Endodermal cell (in vitro differentiated cells): ENCODE measurements at places on chromosomes 16 and 17.

DNA sequence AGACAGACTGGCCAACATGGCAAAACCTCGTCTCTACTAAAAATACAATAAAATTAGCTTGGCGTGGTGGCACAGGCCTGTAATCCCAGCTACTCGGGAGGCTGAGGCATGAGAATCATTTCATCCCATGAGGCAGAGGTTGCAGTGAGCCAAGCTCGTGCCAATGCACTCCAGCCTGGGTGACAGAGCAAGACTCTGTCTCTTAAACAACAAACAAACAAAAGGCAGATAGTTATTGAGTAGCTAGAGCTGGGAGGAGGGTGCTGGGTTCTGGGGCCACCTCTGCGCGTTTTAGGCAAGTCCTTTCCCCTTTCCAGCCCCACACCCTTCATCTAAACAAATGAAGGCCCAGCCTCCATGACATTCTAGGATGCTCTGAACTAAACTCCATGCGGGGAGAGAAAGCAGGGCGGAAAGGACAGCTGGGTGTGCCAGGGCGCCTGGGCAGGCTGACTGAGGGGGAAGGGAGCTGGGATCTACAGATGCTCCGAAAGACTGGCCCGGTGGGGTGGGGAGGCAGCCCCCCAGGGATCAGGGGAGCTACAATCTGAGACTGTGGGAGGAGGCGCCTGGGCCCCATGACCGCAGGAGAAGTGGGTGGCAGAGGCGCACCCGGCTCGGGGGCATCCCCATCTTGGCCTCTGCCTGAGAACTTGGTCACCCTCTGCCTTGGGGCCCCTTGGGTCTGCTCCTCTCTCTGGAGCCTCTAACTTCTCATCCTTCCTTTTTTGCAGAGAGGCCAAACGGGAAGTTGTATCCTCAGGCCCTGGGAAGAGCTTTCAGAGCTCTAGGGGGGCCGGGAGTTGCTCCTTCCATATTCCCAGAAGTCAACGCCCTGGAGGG is 910 bp downstream of the ITGAL start:
- no peak overlapping the region for H3K4me3 ChIP-seq
- H3K36me3 ChIP-seq, result no peaks in the 10 kb centered on the region
- H3K27ac ChIP-seq, result no peak overlapping the region
- no peaks in the 10 kb centered on the region for H3K4me1 ChIP-seq
- DNase-seq, result no peak

- H3K27me3 ChIP-seq, result no peaks in the 10 kb centered on the region
- H3K27ac ChIP-seq, result no peak overlapping the region
- no peak overlapping the region for H3K4me3 ChIP-seq
- no peaks in the 10 kb centered on the region for H3K4me1 ChIP-seq
Observed at GRCh38 chr16:88842806-88843205, 13.9 kb downstream of the GALNS start.

- no peak overlapping the region for H3K4me3 ChIP-seq
- DNase-seq, result no peak
- H3K4me1 ChIP-seq, result peaks cover 7% of the 10 kb centered on the region
- no peaks in the 10 kb centered on the region for H3K27me3 ChIP-seq
- H3K27ac ChIP-seq, result no peak overlapping the region
- no peaks in the 10 kb centered on the region for H3K36me3 ChIP-seq
Observed at GRCh38 chr17:76641501-76641900, 2.1 kb downstream of the ST6GALNAC1 start.

GRCh38 chr16:54080524-54081008 is 206.0 kb downstream of the IRX3 start:
- no peak overlapping the region for H3K27ac ChIP-seq
- H3K27me3 ChIP-seq, result no peaks in the 10 kb centered on the region
- no peak overlapping the region for H3K4me3 ChIP-seq
- no peaks in the 10 kb centered on the region for H3K4me1 ChIP-seq

GRCh38 chr17:49379926-49380325 is 17.9 kb upstream of the ZNF652 start:
- no peaks in the 10 kb centered on the region for H3K36me3 ChIP-seq
- no peaks in the 10 kb centered on the region for H3K4me1 ChIP-seq
- H3K27me3 ChIP-seq, result no peaks in the 10 kb centered on the region

DNA sequence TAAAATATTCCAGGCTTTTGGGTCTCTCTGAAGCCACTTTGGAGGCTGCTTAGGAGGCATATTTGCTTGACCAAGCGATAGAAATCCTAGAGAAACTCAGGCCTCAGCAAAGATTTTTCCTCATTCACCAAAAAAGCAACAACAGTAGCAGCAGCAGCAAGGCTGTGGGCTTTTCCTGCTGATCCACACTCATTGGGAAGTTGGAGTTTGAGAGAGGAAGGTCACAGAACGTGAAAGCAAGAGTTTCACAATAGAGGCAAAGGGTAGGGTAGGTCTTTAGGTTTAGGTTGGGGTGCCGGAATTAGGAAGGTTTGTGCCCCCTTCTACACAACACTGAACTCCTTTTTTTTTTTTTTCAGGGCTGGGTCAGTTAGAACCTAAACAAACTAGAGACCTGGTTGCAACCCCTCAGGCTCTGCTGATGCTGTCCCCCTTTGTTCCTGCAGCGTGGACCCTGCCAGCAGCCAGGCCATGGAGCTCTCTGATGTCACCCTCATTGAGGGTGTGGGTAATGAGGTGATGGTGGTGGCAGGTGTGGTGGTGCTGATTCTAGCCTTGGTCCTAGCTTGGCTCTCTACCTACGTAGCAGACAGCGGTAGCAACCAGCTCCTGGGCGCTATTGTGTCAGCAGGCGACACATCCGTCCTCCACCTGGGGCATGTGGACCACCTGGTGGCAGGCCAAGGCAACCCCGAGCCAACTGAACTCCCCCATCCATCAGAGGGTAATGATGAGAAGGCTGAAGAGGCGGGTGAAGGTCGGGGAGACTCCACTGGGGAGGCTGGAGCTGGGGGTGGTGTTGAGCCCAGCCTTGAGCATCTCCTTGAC is 2.0 kb downstream of the TMUB2 start:
- no peak overlapping the region for H3K27ac ChIP-seq
- H3K36me3 ChIP-seq, result peaks cover 36% of the 10 kb centered on the region
- H3K4me1 ChIP-seq, result peaks cover 6% of the 10 kb centered on the region
- H3K27me3 ChIP-seq, result no peaks in the 10 kb centered on the region
